Stimulated activated CD8-positive, alpha-beta memory T cell treated with anti-CD3 and anti-CD28 coated beads, Interleukin-15, amount 100 ng/mL, for 24 hours (primary cell): ENCODE measurements at places on chromosomes 4 and X.
A peak's percentile ranks its signal among the peaks of the same experiment; 100 is the strongest.

- DNase-seq, result peak; percentile 19
Observed at GRCh38 chrX:153582896-153583295, 16.0 kb downstream of the CCNQ start.

- no peak for DNase-seq
Observed at GRCh38 chrX:1564750-1565683, 26.4 kb upstream of the AKAP17A start.

DNA sequence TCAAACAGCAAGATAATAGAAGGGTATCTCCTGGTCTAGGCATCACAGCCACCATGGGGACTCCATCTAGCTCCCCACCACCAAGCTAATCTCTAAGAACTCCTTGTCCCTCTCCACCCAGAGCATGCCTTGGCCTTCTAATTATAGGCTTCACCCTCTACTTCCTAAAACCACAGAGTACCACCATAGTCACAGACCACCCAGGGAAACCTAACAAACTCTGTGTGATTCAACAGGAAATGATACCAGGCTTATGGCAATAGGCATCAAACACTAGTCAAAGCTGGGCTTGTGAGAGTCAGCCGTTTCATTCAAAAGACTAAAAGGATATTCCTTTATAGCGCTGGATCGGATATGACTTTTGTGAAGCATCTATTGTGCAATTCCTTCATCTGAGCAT lies 91.5 kb upstream of the NALF2 start:
- no peak for DNase-seq

DNA sequence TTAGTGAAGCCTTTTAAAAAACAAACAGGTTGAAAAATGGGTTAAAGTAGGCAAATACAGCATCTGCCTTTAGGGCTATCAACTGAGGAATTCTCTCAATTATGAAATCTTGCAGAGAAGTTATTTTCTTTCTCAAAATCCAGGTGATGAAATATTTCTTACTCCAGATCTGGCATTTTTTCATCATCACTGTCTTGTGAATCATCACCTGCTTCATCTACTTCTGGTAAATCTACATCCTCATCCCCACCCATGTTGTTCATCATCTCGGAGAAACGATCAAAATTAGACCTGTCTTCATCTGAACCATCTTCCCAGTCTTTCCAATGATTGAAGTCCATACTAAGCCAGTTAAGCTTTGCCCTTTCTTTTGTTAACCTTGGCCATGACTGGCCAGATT lies 33.3 kb upstream of the HPF1 start:
- no peak for DNase-seq

DNA sequence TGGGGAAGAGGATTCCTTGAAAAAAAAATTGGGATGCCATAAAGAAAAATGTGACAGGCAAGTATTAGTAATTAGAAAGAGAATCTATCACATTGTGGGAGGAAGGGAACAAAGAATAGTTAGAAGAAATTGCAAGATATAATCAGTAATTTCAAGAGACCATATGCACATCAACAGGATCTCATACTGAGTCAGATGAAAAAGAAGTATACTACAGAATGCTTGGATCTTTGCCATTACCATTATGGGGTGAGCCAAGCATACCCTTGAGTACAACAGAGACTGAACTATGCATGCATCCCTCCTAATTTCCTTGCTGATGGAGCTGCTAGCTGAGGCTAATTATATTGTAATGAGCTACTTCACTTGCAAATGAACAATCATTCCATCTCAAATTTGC lies 287.6 kb downstream of the PAPSS1 start:
- no peak for DNase-seq

- DNase-seq, result no peak
Observed at GRCh38 chr4:138826322-138826721, 189.3 kb upstream of the NOCT start.

- no peak for DNase-seq
Observed at GRCh38 chr4:42309361-42310260, 87.7 kb upstream of the SHISA3 start.

DNA sequence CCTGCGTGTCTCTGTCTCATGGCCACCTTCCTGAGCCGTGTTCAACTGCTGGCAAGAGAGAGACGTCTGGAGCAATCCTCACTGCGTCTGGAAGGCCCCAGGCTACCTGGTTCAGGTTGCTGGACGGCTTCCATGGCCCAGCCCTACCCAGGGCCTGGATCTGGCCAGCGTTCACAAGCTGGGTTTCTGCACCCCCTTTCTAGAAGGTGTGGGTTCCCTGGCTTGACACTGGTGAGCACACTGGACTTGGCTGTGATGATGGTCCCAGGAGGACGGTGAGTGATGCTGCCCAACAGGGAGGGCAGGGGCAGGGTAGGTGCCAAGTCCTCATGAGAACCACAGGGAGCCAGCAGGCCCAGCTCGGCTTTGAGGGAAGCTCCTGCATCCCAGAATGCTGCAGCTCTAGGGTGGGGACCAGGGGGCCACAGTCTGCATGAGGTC lies 63.4 kb downstream of the HTRA3 start:
- DNase-seq, result no peak

DNA sequence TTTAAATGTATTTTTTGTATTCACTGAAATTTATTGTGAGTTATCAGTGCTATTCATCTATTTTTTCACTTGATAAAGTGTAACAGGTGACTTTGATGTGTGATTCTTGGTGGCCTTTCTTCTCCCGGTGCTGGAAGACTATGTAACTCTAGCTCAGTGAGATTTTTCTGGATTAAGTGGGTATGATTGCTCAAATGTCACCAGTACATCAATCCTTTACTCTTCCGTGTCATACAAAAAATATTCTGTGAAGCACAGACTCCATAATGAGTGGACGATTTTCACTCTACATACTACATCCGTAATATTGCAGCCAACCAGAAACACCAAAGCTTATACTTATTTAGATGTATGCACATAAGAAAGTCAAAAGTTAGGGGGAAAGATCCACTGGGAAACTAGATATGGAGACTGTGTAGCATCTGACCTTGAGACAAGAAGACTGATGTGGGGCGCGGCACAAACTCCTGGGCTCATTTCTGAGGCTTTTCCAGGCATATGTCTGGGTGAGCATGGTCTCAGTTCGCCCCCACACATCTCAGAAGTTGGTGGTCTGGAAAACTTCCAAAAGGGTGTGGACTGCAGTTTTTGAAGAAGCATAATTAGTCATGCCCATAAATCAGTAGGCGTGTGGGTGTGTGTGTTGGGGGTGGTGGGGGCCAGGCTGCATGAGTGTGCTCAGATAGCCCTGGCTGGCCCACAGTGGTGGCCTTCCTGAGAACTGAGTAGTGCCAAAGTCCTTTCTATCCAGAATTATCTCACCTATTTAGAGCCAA lies 53.9 kb upstream of the TENM3 start:
- no peak for DNase-seq

DNA sequence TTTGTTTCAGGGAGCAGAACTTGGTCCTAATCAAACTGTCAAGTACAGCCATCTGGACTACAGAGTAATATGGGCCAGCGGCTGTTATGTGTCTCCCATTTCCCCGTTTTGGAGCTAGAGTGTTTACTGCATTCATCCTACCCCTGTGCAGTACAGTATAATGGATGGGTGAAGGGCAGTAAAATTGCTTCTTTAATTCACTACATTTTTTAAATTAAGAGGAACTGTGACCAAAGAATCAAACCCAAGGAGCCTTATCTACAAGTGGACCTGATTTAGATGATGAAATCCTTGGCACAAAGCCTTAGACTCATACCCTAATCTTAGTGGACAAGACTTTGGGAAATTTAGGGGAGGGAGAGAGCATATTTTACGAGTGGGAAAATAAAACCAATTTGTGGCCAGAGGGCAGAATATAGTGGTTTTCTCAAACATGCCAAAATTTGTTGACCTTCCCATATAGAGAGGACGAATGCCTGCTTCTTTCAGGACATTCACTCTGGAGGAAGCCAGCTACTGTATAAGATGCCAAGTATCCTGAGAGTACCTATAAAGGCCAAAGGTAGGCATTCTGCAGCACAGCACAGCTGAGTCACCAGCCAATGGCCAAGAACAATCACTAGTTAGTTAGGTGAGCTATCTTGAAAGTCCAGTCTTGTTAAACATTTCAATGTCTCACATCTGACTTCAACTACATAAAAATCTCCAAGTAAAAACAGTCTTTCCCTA lies 253.8 kb upstream of the KCNIP4 start:
- no peak for DNase-seq

- DNase-seq, result no peak
Observed at GRCh38 chr4:87978681-87979080, 3.2 kb downstream of the SPP1 start.

DNA sequence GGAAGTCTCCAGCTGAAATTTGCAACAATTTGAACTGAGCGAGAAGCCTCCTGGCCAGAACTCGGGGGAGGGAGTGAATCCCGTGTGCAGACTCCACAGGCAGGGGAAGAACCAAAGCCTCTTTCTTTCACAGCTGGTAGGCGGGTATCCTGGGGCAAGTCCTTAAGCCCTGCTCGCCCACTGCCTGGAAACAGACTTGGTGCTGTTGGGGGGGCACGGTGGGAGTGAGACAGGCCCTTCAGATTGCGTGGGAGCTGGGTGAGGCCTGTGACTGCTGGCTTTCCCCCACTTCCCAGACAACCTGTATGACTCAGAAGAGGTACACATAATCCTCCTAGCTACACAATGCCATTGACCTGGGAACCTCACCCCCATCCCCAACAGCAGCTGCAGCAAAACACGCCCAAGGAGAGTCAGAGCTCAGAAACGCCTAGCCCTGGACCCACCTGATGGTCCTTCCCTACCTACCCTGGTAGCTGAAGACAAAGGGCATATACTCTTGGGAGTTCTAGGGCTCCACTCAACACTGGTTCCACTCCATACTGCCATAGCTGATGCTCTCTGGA lies 22.4 kb upstream of the RLIM start:
- DNase-seq, result no peak

DNA sequence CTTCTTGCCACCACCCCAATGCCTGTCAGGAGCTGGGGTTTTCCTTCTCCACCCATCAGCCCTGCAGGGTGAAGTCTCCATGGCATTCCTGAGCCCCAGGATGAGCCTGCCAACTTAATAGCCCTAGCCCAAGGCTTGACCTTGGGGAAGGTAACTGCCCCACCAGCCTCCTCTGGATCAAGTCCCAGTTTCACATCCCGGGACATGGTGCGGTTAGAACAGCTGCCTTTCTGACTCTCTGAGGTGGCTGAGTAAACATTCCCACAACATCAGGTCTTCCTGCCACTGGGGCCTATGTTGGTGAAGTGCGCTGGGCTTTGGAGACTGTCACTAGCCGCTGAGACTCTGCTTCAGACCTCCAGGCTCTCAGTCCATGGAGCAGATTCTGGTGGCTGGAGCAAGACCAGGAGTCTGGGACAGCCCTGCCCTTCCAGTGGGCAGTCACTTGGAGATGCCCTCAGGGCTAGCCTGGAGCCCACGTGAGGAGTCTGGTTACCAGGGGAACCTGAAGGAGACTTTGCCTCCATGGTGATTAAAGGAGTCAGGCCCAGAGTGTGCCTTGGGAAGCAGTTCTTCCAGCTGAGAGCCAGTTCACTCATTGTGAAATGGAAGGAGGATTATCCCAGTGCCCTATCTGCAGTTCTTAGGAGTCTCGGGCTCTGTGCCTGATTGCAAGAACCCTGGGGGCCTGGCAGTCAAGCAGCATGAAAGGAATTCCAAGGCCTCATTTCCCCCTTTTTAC lies 56.8 kb downstream of the SMIM20 start:
- no peak for DNase-seq

GRCh38 chrX:22296871-22297270 lies 24.2 kb downstream of the CBLL2 start:
- no peak for DNase-seq

GRCh38 chrX:154036513-154036912 lies 16.8 kb upstream of the IRAK1 start:
- no peak for DNase-seq

DNA sequence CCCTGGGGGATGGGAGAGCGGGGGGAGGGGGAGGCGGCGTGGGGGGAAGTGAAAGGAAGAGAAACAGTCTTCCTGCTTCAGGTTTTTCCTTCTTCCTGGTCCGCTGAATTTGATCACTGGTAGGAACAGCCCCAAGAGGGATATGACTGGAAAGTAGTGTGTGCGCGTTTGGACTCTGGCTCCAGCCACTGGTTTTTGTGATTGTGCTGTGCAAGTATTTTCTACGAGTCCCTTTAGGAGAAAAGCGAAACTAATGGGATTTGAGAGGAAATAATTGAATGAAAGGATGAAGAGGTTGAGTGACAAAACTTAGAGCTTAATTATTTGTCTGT lies 836 bp downstream of the PRRG1 start:
- no peak for DNase-seq

GRCh38 chr4:54228056-54228527 lies 1.0 kb upstream of the PDGFRA start:
- no peak for DNase-seq

DNA sequence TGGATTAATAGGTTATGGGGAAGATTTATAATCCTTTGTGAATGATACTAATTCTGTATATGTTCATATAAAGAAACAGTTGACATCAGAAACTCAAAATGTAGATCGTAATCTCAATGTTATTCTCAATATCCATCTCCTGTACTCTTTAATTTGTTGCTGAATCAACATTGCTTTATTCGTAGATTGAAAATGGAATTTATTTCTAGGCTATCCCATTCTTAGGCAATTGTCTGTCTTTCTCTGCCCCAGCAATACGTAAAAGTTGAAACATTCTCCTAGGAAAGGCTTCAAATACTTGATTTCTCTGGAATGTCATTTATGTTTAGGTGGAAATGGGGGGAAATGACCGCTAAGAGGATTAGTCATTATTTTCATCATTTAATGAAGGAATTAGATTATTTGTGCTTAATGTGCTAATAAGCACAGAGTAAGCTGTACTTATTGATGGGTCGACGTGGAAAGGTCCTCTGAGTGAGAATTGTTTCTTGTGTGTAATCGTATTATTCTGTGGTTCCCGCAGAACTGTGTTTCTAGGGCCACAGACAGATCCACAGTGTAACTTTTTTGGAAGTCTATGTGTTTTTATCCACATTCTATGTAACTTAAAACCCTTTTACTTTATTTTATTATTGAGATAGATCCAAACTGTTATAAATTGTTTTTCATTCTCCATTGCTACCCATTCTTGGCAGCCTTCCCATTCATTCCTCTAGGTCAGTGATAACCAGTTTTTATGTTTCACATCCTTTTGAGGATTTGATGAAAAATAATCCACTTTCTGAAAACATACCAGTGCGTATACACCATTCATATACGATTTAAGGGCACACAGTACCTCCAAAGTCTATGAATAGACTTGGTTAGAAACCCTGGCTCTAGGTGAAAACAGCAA lies 262.9 kb downstream of the ARHGAP10 start:
- no peak for DNase-seq

GRCh38 chrX:75625232-75625631 lies 102.4 kb upstream of the ZDHHC15 start:
- DNase-seq, result no peak

DNA sequence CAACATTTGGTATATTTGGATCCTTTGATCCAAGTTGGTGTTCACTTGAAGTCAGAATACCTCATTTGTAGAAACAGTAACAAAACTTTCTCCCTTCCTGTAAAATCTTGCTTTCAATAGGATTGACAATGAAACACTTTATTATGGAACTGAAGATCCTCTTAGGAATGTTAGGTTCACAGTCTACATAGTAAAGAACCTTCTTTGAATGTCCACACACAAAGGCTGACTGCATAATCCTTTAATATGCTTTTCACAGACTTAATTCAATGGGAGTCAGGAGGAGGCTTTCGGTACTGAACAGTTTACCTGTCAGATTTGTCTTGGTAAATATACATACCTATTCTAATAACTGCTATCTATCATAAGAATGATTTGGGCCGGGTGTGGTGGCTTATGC lies 188.5 kb downstream of the SPRY1 start:
- DNase-seq, result no peak

- DNase-seq, result no peak
Observed at GRCh38 chr4:121266982-121267381, 102.9 kb upstream of the TNIP3 start.
